Esophagus squamous epithelium (tissue), 5 donors: ENCODE measurements at places on chromosomes 11 and 22. TPM values are rescaled to one million over a fixed set of nuclear protein-coding genes. Genes with fewer than 3 reads are reported as not detected.

The HDAC10 gene
- total RNA-seq: 43.9 TPM

The ZNF214 gene
- total RNA-seq: 1.7 TPM

The TMEM41B gene
- total RNA-seq: 49.6 TPM

DNA sequence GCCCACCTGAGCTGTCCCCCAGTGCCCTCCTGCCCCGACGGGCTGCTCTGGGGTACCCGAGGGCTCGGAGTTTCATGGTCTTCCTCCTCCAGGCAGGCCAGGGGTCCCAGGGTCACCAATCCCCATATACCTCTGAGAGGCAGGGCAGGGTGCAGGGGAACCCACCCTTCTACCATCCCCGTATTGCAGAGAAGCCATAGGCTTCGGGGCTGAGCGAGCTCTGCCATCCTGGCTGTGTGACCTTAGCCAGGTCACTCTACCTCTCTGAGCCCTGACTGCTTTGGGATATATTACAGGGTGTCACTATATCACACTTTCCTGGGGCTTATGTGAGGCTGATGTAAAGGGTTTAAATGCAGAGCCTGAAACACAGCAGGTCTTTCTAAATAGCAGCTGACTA lies 57.4 kb downstream of the NAT10 start:
- no peaks in the 10 kb centered on the region for H3K27me3 ChIP-seq
- H3K27ac ChIP-seq: no peak overlapping the region
- H3K4me3 ChIP-seq: no peak overlapping the region
- peaks cover 19% of the 10 kb centered on the region for H3K4me1 ChIP-seq
- no peak for DNase-seq
- no peaks in the 10 kb centered on the region for H3K36me3 ChIP-seq

DNA sequence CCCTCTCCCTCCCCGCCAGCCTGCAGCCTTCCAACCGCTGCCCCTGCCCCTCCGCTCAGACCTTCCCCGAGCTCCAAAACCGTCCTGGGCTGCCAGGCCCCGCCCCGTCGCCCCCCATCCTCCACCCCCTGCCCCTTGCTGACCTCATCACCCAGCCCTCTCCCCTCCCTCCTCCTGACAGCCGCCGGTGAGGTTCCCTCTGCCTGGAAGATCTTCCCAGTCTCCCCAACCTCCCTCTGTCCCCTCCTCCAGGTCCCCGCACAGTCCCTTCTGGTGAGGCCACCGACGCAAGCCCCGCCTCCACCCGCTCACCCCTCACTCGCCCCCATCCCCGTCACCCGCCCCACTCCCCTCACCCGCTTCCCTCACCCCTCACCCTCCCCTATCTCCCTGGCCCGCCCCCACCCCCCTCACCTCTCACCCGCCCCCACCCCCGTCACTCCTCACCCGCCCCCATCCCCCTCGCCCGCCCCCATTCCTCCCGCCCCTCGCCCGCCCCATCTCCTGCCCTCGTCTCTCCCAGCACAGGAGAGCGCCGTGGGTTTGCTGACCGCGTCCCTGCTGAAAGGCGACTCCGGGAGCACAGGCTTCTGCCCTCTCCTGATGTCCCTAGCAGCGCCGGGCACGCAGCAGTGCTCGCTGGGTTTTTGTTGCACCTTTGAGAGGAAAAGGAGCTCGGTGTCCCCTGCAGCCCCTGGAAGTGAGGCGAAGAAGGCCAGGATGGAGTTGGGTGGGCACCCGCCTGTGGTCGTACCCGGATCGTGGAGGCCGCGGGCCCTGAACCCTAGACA lies 16.4 kb upstream of the UPK3A start:
- peak overlapping the region; percentile 68 for H3K27ac ChIP-seq
- H3K4me1 ChIP-seq: peaks cover 19% of the 10 kb centered on the region
- H3K36me3 ChIP-seq: no peaks in the 10 kb centered on the region

- H3K4me1 ChIP-seq: peaks cover 7% of the 10 kb centered on the region
- H3K27ac ChIP-seq: peak within 1 kb of the TSS; percentile 94
- peak within 1 kb of the TSS; percentile 92 for H3K4me3 ChIP-seq
Measured at GRCh38 chr11:36509694-36510593, at the start of gene TRAF6. Gene TRAF6 (minus strand): TSS chr11:36510272. CDS start chr11:36501515, 8,757 bp downstream.
